Renal pelvis (tissue), 12 donors: ENCODE measurements at places on chromosomes 11 and 22.
A peak's percentile ranks its signal among the peaks of the same experiment; 100 is the strongest.

DNA sequence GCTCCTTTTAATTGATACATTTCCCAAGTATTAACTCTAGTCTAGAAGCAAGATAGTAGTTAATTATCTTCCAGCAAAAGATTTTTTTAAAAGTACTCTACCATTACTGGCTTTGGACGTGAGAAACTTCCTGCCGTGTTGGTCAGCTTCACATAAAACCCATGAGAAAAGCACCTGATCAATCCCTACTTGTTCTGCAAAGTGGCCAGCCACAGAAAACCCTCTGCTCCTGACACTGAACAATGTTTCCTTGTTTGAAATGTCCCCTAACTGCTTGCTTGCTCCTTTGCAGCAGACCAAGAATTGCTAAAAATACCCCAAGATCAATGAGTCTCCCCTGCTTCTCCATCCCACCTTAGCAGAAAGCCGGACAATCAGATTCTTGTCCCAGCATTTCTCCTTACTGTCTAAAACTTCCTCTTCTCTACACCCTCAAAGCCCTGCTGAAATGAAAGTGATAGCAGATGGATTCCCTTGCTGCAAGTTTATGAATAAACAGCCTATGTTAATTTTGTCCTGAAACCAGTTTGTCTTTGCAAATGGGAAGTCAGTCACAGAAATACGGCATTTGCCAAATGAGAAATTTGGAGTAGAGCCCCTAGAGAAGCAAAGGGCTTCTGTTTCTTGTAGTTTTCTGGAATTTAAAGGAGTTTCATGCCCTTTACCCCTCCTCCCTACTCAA, 207.1 kb upstream of the ARHGAP20 start:
- no peak for DNase-seq

- DNase-seq: no peak
Measured at GRCh38 chr11:100716838-100717237, 29.8 kb downstream of the ARHGAP42 start.

DNA sequence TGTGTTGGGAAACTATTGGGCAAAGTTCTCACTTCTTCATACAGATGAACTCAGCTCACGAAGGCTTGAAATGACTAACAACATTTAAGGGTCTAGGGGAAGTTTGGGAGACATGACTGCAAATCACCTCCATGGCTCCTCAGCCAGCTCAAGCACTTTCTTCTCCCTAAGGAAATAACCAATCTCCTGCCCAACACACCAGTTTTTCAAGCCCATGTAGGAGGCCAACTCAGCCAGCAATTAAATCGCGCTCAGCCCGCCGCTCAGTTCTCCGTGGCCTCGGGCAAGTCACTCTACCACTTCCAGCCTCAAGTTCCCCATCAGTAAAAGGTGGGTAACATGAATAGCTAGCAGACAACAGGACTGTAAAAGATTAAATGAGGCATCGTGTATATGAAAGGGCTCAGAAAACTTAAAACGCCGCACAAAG, 796 bp downstream of the POLDIP3 start:
- no peak for DNase-seq

DNA sequence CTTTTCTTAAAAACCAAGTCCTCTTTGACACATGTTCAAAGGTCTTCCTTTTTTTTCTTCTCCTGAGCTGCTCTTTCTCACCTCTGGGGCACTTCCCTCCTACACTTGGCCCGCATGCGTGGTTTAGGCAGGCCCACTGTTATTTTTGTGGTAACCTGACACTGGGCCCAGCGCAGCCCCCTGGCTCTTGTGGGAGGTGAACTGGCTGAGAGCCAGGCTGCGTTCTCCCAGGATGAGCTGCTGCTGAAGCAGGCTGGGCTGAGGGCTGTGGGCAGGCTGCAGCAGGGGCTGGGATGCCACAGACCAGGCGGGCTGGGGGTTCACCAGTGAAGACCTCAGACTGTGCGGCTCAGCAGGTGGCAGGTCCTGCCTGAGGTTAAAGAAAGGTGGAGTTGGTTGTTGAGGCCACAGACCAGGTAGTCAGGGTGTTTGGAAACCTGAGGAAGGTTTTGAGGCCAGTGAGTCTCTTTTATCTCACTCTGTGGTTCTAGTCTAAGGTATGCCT, 72.4 kb downstream of the TEAD1 start:
- DNase-seq: peak; percentile 92

DNA sequence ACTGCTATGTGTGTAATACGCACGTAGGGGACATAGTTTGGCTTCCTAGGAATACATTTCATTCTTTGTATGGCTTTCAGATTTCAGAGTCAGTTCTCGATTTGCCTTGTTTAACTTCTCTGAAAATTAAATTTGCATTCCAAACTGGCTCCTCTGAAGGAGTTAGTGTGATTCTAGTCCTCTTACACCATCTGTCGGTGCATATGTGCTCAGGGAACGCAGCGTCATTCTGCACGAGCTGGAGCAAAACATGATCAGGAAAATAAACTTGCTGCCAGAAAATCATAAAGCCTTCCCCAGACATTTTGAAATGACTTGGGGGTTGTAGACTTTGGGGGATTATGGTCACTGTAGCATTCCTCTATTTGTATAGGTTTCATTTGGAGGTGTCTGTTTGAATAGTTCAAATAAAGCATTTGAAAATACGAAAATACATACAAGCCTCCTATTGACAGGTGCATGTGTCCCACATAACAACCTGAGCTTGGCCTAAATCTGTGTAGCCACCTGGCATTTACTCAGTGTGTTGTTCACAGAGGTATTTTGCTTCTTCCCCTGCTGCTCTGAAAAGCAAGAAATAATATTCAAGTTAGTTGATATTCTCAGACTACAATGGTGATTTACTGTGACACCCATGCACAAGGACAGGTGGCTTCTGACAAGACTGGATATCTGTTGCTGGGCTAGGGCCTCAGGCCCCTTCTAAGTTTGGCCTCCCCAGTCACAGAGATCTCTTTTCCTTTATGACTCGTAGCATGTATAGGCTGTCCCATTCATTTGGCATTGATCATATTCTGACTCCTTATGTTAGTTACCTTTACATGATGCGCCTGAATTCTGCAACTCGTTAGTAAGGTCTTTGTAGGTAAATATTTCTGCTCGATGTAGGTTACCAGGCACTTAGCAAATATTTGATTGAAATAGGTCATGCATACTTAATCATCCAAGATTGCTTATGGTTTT, 81.6 kb upstream of the SORL1-AS1 start:
- no peak for DNase-seq

- no peak for DNase-seq
Measured at GRCh38 chr22:39132281-39132680, 20.2 kb downstream of the CBX7 start.

DNA sequence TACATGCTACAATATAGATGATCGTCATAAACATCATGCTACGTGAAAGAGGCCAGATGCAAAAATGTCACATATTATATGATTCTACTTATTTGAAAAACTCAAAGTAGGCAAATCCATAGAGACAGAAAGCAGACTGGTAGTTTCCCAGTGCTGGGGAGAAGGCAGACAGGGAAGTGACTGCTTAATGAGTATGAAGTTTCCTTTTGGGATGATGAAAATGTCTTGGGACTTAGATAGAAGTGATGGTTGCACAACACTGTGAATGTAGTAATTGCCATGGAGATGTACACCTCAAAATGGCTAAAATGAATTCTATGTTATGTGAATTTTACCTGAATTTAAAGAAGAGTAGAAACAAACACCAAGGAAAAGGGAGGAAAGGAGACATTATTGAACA, 45.2 kb upstream of the EHF start:
- DNase-seq: no peak

DNA sequence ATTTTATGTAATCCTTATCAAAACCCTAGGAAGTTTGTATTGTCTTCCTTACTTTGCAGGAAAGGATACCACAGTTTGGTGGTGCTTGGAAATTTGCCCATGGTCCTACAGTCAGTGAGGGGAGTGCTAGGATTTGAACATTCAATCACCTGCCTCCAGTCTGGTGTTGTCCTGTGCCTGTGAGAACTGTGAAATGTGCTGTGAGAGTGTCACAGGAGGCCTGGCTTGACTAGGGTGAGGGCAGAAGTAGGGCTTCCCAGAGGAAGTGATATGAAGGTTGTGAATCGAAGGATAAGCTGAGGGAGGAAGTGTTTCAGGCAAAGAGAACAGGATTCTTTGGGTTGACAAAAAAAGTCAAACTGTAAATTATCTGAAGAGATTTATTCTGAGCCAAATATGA, 424.4 kb downstream of the TMEM135 start:
- no peak for DNase-seq

GRCh38 chr22:20805972-20806471, 32.1 kb downstream of the SERPIND1 start:
- DNase-seq: no peak

- DNase-seq: no peak
Measured at GRCh38 chr11:107969219-107969618, 39.5 kb upstream of the CUL5 start.

GRCh38 chr11:27350511-27350910, 12.5 kb downstream of the CCDC34 start:
- DNase-seq: no peak

DNA sequence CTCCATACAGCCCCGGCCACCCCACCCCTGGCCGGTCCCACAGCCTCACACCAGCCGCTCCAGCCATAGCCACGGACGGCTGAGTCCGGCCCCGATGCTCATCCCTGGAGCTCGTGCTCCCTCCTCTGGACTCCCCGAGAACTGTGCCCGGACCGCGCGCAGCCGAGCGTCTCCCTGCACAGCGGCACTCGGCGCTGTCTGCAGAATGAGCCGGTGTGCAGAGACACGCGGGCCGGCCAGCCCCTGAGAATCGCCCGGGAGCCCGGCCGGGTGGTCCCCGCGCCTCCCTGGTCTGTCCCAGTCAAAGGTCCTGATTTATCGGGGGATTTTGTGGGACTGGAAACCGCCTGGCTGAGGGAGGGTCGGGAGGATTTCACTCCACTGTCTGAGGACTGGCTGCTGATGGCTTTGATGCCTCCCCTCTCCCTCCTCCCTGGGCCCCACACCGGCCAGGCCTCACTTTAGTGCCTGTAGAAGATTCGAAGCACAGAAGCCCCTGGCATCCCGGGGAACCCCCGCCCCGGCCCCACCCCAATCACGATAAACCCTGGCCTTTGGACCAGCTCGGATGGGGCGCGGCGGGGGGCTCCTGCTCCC, 102.7 kb downstream of the BRD1 start:
- peak; percentile 48 for DNase-seq

DNA sequence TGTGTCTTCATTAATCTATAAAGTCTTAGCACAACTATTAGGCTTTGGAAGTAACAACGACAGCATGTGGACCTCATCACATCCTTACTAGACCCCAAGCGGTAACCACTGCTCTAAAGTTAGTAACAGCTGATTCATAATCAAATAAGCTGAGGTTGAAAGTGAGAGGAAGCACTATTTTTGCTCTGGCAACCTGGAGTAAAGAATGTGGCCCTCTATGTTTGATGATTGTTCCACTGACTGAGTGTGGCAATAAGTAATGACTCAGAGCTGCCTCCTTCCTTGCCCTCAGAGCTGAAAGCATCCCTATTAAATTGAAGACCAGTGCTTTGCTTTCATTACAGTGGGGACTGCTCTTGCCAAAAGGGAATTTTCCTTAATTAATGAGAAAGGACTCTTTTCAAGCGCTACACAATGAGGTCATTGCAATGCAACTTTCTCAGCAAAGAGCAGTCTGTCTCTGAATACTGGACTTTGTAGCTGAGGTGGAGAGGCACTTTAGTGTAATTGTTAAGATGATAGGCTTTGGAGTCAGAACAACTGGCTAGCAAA, 906.1 kb upstream of the RAG2 start:
- no peak for DNase-seq

- no peak for DNase-seq
Measured at GRCh38 chr11:118060081-118060661, 16.7 kb upstream of the TMPRSS4 start.

DNA sequence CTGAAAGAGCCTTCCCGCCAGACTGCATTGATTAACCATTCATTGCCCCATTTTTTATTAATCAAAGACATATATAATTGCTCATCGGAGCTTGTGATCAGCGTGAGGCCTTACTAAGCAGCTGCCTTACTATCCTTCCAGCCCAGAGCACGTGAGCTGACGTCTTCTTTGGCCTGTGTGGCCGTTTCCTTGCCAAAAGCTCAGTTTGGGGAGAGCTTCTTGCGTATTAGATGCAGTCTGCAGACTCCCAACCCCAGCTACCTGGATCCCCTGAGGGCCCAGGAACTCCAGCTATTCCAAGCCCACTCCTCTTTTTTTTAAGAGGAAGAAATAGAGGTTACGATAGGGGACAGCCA, 784 bp upstream of the SLC43A3 start:
- no peak for DNase-seq

DNA sequence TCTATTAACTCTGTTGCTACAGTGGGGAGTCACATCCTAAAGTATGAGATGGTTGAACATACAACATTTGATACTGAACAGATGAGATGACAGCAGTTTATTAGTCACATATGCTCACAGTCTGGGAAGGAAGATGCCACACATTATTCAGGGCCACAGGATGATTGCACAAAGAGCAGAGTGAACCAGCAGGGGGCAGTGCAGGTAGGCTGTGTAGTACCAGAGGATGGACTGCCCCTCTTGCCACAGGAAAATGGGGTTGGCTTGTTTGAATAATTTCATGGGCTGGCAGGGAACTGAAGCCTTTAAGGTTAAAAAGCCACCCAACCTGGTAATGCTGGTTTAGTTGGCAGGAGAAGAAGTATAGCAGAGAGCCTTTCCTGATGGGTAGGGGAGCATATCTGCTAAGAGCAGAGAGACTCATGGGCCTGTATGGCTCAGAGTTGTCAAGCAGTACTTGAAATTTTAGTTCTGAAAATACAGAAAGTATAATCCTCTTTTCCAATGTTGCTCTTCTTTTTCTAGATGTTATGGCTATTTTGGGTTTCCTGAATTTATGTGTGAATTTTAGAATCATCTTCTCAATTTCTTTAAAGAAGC, 180.4 kb upstream of the B3GAT1 start:
- DNase-seq: no peak

- DNase-seq: no peak
Measured at GRCh38 chr11:109958821-109959166, 134.4 kb upstream of the ZC3H12C start.

DNA sequence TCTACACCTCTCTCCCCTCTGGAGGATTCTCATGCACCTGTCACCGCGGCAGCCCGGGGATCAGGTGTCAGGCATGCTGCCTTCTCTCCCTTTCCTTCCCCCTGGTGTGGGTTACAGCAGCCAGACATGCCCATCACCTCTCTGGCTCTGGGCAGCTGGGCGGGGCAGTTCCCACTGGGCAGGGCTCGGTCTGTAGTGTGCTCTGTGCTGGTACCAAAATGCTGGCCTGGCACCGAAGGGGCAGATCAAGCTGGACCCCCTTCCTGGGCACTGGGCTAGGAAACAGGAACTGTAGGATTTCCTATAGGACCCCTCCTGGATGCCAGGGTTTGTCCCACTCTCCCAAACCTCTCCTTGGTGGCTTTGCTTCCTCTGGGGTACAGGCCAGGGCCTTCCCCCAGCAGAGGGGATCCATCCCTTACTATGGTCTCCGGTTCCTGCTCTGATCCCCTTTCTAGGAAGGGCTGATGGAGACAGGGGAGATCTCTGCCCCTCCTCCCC, 821 bp downstream of the GAL3ST1 start:
- peak; percentile 33 for DNase-seq

- DNase-seq: no peak
Measured at GRCh38 chr11:65411681-65412070, 10.9 kb upstream of the NEAT1 start.

- no peak for DNase-seq
Measured at GRCh38 chr11:67636962-67637361, 2.6 kb downstream of the TBX10 start.

- no peak for DNase-seq
Measured at GRCh38 chr22:42171946-42172719, 41.5 kb upstream of the CYP2D6 start.
